NCI-H2081 (cell line): ENCODE measurements at places on chromosomes 6 and 20.
A peak's percentile ranks its signal among the peaks of the same experiment; 100 is the strongest.

- no peak for DNase-seq
Measured at GRCh38 chr20:51204794-51205193, 181.9 kb upstream of the KCNG1 start.

DNA sequence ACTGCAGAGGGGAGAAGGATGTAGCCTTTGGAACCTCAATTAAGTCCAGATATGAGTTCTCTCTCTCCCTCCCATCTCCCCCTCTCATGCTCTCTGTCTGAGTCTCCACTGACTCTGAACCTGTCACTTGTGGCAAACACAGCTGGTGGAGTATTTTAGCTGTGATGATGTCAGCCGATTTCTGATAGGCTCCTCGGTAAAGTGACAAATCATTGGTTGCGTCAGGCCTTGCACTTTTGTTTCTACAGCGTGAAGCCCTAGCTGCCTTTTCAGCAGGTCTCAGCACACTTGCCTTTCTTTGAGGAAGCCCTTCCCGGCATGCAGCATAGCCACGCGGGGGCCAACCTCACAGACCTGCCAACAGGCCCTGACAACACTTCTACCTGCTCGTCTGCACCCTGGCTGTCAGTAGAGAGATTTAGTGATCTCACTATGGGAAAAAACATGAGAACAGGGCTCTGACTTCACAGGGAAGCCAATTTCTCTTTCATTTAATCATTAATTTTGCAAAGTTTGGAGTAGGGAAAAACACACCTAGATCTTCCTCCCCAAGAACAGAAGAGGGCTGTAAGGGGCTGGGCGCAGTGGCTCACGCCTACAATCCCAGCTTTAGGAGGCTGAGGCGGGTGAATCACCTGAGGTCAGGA lies 84.4 kb downstream of the GMPR start:
- peak; percentile 33 for DNase-seq

DNA sequence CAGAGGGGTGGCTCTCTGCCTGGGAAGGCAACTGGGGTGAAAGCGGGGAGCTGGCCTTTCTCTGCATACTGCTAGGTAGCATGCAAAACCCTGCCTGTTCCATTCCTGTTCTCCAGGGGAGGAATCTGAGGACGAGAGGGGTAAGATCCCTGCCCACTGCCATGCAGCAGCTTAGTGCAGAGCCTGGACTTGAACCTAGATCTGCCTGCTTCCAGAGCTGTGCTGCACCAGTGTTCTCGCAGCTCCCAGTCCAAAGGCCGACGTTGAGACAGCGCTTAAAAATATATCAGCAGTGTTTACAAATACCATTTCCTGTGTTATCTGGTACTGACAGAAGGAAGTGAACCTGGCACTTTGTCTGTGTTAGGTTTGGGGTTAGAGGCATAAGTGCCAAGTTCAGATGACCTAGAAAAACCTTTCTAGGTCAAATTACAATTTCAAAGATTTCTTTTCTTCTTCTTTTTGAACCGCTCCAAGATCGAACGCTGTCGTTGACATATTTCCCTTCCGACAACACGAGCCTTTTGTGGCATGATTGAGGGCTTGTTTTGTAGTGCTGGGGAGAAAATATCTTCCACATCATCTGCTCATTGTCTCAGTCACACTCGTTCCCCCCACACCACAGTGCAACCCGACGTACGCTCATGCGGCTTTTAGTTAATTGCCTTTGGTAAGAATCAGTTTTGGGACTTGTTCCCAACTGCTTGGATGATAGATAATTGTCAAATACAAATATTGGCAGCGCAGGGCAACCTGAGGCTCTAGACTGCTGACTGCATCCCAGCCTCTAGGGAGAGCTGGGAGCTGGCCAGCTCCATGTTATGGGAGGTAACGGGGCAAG lies 44.6 kb downstream of the TOX2 start:
- DNase-seq, result peak; percentile 26

- DNase-seq, result no peak
Measured at GRCh38 chr20:18750735-18751134, 62.8 kb upstream of the SCP2D1 start.

DNA sequence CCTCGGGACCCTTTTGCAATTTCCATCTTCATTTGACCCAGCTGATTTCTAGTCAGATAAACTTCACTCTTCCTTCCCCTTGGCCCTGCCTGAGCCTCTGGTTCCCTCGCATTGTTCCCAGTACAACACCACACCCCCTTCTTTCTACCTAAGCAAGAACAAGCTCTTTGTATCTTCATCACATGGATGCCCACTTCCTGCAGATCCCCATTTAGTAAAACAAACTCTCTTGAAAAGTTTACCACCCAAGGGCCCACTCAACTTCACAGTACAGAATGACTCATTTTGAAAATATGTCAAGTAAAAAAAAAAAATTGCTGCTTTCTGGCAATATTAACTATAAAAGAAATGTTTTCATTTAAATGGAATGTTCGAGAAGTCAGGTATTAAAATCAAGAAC lies 5.2 kb downstream of the FAXC start:
- no peak for DNase-seq

GRCh38 chr6:74578339-74578738 lies 627.5 kb downstream of the COL12A1 start:
- no peak for DNase-seq

DNA sequence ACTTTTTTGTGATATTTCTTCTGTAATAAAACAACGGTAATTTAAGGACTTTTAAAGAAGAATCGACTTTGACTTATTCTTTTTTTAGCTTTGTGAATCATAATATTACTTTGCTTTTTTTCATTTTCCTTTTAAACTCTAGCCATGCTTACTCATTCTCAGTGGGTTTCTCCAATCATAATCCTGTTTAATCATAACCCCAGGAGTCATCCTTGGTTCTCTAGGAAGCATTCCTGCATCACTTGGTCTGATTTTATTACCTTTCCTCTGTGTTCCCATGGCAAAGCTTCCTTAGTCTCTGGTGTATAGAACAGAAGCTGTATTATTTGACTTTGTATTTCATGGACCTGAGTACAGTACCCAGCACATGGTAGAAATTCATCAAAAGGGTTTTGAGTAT lies 223.5 kb downstream of the CDKAL1 start:
- no peak for DNase-seq

GRCh38 chr6:34145161-34146020 lies 496 bp downstream of the GRM4 start:
- DNase-seq, result peak; percentile 72

DNA sequence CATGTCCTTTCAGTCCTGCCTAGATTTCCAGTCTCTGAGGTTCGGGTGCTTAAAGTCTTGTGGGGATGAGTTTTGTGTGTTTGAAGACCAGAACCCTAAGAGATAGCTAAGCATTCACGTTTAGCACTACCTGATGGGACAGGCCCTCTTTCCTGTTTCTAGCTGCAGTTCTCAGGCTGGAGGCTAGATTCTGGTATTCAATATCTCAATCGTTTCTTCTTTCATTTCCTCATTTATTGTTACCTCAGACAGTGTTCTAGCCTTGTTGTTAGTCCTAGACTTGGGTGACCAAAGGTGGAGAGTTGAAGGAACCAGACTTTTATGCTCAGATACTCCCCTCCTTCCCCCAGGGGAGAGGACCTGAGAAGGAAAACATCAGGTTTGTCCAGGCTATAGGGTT lies 16.8 kb downstream of the CEP250 start:
- DNase-seq, result no peak

DNA sequence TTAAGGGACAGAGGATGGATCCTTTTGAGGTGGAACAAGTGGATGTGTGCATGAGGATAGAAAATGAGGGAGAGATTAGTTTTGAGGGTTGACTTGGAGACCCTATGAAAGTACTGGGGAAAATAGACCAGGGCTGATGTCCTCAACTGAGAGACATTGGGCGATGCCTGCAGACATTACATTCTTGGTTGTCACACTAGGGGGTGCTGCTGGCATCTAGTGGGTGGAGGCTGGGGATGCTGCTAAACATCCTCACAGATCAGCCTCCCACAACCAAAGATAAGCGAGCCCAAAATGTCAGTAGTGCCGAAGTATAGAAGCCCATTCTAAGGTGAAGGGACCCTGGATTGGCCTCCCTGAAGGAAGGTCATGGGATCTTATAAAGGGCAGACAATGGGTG lies 63.3 kb downstream of the MOCS1 start:
- DNase-seq, result no peak

DNA sequence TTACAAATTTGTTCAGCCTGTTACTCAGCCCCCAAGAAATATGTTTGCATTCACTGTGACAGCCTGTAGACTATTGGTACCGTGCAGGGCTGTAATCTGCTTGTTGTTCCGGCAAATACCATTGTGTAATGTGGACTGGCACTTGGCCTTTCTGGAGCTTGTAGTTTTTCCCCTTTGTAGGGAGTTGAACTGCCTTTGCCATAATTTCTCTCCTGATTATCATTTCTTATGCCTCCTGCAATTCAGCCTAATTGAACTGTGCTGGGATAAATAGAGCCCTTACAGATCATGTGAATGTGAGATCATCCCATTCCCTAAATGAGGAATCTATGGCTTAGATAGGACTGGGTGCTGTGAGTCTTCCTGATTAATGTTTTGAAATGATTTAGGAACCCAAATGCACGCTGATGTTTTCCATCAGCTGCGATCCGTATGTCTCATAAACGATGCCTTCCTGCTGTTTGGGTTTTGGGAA lies 185.1 kb downstream of the JARID2 start:
- no peak for DNase-seq

GRCh38 chr20:53582574-53583351 lies 10.9 kb downstream of the ZNF217 start:
- no peak for DNase-seq

GRCh38 chr6:13360671-13361540 lies 32.6 kb upstream of the TBC1D7 start:
- DNase-seq, result no peak

GRCh38 chr20:62275219-62275618 lies 27.6 kb upstream of the ADRM1 start:
- no peak for DNase-seq

- no peak for DNase-seq
Measured at GRCh38 chr6:170046791-170047626, 243.9 kb downstream of the DLL1 start.

GRCh38 chr6:166809721-166810120 lies 146.6 kb downstream of the RNASET2 start:
- DNase-seq, result no peak

DNA sequence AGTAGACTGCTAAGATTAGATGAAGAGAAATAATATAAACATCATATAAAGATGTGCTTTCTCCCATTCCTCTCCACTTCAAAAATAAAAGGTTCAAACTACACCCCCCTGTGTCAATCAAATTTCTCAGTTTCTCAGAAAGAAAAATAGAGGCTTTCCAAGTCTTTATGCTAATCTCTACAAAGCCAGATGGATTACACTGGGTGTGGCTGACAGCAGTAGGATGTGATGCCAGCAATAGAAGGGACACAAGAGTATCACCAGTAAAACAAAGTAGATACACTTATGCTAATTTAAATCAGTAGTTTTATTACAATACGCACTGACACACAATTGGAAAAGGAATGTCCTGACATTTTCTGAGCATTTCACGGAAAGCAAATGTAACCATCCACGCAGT lies 353.4 kb downstream of the RNGTT start:
- no peak for DNase-seq

DNA sequence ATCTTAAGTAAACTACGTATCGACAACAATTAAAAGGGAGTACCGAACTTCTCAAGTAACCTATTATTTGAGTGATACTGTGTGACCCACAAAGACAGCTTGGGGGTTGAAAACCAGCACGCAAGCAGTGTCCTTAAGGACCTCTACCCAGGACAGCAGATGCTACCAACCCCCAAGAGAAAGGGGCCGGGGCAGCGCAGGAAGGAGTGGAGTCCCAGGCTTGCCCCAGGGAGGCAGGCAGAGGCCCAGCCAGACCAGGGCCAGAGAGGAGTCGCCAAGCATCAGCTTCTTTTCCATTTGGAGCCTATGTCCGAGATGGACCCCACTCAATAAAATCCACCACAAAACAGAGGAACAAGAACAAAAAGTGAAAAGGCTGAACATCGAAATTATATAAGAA lies 11.9 kb downstream of the DIDO1 start:
- DNase-seq, result no peak

- DNase-seq, result no peak
Measured at GRCh38 chr6:43378631-43379030, 9.2 kb upstream of the ZNF318 start.

DNA sequence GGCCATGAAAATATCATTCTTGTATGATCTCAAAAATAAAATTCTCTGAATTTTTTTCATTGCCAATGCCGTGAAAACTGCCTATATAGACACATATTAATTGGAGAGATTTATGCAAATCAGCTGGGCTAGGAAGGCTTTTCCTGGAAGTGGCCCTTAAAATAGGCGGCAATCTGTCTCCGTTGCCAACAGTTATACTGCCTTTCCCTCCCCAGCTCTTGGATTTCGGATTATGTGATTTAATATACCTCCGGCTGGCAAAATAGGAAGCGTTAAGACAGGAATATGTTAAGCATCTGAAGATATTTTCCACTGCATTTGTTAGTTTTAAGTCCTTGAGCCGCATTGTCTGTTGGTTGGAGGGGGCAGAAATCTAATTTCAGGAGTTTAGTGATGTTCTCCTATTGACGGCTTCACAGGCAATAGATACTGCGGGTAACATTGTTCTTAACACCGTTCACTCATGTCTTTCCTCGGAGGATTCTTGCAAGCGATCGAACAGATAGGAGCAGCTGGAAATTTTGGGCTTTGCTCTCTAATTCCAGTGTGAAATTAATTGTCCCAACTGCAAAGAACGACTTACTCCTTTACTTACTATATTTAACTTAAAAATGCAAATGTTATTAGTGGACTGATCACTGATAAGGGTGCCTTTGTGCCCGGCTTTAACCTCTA lies 113.3 kb downstream of the LINC00237 start:
- no peak for DNase-seq

DNA sequence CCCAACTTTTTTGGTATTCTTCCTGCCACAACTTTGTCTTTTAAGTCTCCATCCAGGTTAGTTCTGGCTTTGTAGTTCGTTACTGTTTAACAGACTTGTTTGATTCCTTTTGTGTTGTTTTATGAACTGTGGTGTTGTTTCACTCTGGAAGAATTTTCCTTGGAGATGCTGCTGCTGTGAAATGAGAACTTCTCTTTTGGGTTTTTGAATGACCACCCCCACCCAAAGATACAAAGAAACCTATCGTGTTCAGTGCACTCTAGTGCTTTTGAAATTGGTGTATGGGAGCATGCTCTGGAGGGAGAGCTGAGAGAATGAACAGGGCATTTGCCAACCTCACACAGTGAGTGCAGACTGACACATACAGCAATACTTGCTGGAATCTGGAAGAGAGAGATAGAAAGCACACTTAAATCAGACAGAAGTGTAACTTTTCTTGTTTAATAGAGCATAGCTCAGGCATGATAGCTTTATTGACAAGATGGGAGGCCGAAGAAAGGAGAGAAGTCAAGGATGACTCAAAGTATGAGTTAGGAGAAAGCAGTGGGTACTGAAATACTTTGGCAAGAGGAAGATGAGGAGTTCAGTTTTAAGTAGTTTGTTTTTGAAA lies 293.1 kb downstream of the SOX4 start:
- no peak for DNase-seq

DNA sequence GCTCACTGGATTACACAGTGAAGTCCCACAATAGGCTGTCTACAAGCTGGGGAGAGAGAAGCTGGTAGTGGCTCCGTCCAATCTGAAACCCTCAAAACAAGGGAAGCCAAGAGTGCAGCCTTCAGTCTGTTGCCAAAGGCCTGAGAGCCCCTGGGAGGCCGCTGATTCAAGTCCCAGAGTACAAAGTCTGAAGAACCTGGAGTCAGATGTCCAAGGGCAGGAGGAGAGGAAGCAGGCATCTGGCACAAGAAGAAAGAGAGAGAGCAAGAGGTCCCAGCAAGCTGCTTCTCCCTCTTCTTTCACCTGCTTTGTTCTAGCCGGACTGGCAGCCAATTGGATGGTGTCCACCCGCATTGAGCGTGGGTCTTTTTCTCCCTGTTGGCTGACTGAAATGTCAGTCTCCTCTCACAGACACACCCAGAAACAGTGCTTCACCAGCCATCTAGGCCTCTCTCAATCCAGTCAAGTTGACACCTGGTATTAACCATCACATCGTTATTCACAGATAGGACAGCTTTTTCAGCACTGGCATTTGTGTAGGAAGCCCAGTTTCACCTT lies 51.2 kb downstream of the CRYBG1 start:
- no peak for DNase-seq
